Ascending aorta (tissue), 2 donors: ENCODE measurements at places on chromosomes 5 and 9.

- DNase-seq = no peak
These were observed 32.3 kb downstream of the TNFAIP8 start for GRCh38 chr5:119387945-119388618.

DNA sequence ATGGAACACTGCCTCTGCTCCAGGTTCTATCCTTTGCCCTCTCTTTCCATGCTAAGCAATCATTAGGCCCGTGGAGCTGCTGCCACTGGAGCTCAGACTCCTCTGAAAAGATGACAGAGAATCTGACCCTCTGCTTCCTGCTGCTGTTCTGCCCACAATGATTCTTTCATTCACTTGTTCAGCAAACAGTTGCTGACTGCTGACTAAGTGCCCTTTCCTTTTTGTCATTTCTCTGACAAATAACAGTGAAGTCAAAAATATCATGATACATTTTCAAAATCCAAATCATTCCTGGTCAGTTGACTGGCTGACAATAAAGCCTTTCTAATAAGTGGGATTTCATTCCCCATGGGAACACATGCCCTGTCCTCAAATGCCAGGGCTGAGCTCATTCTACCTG lies 110.1 kb downstream of the SIL1 start:
- no peak for DNase-seq

GRCh38 chr5:32708949-32709348 lies 2.2 kb upstream of the NPR3 start:
- no peak for DNase-seq

DNA sequence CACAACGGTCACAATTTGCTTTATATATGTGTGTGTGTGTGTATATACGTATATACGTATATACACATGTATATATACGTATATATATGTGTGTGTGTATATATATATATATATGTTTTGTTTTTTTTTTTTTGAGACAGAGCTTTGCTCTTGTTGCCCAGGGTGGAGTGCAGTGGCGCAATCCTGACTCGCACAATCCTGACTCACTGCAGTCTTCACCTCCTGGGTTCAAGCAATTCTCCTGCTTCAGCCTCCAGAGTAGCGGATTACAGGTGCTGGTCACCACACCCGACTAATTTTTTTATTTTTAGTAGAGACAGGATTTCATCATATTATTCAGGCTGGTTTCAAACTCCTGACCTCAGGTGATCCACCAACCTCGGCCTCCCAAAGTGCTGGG lies 3.1 kb downstream of the RNF38 start:
- DNase-seq = no peak

- DNase-seq = no peak
These were observed 489.9 kb downstream of the PSAT1 start for GRCh38 chr9:78786794-78787193.

DNA sequence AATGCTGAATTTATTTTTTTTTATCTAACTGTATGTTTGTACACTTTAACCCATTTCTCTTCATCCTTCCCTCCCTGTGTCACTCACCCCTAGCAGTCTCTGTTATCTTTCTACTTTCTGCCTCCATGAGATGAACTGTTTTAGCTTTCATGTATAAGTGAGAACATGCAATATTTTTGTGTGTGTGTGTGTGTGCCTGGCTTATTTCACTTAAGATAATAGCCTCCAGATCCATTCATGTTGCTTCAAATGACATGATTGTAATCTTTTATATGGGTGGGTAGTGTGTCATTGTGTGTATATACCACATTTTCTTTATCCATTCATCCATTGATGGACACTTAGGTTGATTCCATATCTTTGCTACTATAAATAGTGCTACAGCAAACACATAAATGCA lies 1023.9 kb downstream of the TLE1 start:
- DNase-seq = no peak

GRCh38 chr5:87909382-87909781 lies 359.3 kb downstream of the TMEM161B start:
- DNase-seq = no peak

DNA sequence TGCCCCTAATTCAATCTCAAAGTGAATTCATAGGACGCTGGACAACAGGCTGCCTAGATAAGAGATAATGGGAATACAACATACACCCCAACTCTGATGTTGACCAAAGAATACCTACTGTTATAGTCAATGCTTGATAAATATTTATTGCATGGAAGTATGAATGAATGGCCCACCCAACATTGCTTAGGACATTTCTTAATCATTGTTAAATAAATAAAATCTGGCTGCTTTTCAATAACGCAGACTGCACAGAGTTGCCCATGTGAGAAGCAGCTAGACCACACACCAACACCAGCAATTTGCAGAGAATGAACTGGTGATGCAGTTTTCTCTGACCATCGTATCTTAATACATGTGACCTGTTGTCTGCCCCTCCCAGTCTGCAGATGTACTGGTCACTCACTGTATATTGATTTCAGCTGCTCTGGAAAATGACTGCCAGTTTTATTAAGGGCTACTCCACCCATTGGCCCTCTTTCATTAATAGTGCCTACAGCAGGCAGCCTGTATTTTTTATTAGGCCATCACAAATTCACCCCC lies 236.2 kb upstream of the WWC1 start:
- DNase-seq = no peak

GRCh38 chr5:103741984-103742383 lies 179.4 kb upstream of the NUDT12 start:
- DNase-seq = no peak

DNA sequence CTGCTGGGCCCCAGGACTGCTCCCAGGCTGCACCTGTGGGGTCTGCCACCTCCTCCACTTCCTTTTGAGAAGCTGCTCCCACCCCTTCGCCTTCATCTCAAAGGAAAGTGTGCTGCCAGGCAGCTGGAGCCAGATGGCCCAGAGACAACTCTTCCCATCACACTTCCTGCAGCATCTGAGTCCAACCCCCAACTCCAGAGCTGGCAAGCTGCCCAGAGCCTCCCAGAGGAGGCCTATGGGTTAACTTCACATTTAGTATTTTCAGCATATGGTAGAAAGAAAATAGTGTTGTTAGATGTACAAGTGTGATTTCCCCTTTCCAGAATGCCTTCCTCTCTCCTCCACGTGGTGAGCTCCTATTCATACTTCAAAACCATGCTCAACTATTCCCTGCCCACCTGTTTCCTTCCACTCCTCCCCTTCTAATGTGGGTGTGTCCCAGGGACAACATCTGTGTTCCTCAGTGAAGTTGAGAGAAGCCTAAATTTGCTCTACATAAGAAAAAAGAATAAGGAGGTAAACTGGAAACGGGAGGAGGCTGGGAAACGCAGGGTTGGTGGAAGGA lies 38.6 kb upstream of the KCNMB1 start:
- DNase-seq = no peak

- no peak for DNase-seq
These were observed 92.2 kb downstream of the KLF4 start for GRCh38 chr9:107397076-107398044.
